ENCODE measurements at places on chromosomes 5 and 9.

DNA sequence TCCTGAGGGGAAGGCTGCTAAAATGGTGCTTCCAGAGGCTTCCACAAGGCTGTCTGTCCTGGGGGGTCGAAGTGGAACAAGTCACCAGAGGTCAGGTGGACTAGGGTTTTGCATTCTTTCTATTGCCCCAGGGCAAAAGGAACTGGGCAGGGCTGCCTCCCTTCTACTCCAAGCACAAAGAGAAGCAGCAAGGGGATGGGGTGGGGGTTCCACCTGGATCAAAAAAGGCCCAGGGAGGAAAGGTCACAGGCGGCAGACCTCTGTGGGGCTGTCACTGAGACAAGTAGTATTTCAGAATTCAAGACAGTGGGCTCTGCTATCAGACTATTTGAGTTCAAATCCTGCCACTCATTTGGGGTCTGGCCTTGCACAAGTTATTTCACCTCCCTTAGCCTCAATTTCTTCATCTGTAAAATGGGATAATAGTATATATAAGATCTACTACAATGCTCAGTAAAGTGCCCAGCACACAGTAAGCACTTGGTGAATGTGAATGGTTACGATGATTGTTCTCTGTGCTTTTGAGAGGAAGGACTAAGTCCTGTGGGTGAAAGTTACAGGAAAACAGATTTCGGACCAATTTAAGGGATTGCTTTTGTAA is 1.9 kb upstream of the ARSI start:
- DNase-seq, result no peak

- no peak for DNase-seq
Measured at GRCh38 chr5:124902097-124902821, 155.8 kb upstream of the ZNF608 start.

DNA sequence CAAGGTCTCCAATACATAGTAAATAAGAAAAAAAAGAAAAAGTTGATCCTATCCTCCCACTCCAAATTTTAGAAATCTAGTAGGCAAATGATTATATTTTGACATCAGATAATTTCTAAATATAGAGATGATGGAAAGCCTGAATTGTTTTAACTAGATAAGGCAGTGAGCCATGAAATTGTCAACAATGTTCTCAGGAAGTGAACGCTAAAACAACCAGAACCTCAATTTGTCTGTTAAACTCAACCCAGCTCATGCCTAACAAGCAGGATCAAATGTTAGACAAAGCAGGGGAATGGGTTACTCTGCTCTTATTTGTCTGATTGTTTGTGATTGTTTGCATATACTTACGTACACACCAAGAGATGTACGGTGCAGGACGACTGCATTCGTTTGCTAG is 49.2 kb downstream of the ESM1 start:
- no peak for DNase-seq

DNA sequence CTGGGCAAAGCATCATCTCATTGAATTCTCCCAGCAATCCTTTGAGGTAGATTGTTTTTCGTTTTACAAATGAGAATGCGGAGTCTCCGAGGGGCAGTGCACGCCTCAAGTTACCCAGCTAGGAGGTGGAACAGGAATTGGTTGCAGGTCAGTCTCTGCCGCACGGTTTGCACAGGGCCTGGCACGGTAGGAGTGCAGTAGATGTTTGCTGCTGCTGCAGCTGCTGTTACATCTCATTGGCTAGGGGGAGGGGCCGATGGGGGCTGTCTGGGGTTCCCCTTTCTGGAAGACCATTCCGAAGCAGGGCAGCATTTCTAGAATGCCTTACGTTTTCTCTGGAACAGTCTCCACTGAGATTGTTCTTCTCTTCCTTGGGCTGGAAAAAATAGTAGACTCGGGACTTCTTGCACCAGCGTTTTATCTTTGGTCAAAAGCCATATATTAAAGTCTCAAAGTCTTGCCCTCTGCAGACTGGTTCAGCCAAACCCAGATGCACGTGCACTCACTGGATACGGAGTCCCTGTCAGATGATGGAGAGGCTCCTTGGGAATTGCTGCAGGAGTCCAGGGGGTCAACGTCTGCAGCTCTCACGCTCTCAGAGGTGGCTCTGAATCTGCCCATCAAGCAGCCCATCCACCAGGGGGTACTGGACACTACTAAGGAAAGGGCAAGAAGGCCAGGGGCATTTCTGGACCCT is 1.2 kb downstream of the USP20 start:
- no peak for DNase-seq

- no peak for DNase-seq
Measured at GRCh38 chr9:114719290-114719689, 37.3 kb upstream of the TEX48 start.

DNA sequence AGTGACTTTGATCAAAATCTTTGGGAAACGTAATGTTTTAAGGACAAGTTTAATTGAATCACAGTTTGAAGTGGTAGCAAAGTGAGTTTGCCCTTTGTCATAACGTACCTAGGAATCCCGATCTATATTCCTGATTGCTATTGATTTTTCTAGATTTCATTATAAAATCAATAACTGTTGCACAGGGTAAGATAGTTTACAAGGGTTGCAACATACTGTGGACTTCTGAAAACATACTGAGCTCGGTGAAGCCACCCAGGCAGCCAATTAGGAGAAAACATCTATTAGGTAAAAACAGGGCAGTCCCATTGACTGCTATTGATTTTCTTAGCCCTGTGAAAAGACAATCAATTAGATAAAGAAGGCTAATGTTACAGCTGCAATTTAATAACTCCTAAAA is 659.9 kb downstream of the ISL1 start:
- DNase-seq, result no peak

GRCh38 chr5:39648848-39649227 is 224.1 kb upstream of the DAB2 start:
- no peak for DNase-seq

DNA sequence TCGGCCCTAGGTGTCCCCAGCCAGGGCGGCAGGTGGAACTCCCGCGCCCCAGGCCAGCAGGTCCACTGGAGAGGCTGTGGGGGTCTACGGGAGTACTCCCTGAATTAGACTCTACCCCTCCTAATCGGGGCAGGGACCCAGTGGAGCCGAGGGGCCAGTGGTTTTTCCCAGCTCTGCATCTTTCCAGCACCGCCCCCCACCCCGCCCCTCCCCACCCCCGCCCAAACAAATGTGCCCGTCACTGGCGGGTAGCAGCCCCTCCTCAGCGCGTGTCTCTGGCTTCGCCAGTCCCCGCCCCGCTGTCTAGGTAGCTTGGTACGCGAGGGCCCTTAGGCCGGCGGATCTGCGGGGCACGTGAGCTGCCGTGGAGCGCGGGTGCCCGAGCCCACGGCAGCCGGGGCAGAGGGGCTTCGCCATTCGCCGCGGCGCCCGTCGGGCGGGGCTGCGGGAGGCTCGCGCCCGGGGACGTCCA is 7.0 kb downstream of the UNC5A start:
- DNase-seq, result no peak

DNA sequence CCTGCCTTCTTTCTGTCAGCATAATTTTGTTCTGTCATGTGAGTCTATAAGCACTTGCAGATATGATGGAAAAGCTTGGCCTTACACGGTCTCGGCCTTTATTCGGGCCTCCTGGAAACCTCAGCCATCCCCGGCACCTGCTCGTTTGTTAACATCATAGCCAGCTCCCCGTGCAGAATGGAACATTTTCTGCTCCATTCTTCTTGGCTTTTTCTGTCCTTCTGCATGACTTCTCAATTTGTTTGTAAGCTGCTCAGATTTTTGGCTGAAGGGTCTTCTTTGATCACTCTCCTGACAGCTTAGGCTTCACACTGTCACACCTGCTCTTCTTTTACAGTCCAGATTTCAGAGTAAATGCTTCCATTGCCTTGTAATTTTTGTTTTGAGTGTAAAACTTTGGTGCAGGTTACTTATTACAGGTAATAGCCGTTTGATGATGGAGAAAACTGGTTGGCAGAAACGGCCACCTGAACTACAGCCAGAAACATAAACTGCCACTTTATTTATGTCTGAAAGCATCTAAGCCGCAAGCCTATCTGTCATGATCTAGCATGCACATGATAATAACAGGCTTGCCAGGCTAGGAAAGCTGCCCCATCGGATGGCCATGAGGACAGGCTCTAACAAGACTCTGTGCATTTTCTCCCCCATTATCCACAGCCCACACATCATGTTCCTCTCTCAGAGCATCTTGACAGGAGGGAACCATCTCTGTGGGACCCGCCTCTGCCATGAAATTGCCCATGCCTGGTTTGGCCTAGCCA is 197.0 kb downstream of the AOPEP start:
- no peak for DNase-seq

Measured in C1 segment of cervical spinal cord (tissue), 14 donors.